Activated T-helper 1 cell treated with anti-CD3 and anti-CD28 coated beads, Interleukin-12 subunit alpha, Interleukin-12 subunit beta, Interleukin-2, Interleukin-4 antibody, amounts not matched to agents 30 ng/mL and 10 ng/mL and 1 ng/mL, durations not matched to agents 14 hours and 24 hours and 36 hours (primary cell): ENCODE measurements at places on chromosomes 5 and 9. TPM values are rescaled to one million over a fixed set of nuclear protein-coding genes. Genes with fewer than 3 reads are reported as not detected.

- no peak for DNase-seq
Observed at GRCh38 chr5:65156933-65157332, 324.8 kb downstream of the ADAMTS6 start.

DNA sequence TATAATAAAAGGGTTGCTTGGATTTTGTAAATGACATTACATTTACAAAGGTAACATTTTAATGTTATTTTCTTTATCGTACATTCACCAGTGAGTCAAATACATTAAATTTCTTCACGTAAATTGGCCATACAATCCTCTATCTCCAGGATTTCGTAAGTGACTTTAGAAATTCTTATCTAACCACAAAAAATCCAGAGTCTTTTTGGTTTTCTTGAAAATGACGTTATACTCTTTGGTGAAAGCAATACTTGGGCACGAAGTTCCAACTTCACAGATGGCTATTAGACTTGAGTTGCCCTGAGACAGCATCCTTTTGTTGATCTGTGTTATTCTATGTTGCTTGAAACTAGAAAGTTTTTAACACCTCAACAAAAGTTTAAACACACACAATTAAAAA lies 87.4 kb upstream of the CDH10 start:
- no peak for DNase-seq

DNA sequence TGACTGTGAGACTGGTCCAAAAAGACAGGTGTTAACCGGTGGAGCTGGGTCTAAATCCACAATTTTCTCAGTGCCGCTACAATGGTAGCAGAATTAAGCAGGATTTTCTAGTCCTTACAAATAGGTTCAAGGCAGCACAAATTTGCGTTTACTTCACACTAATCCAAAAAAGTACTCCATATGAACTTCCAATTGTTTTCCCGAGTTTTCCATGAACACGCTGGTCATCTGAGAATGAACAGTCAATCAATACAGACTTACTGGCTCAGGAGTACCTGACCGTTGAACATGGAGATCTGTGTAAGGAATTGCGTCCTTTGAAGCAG lies 709 bp downstream of the SLC35D2 start:
- no peak for DNase-seq

- no peak for DNase-seq
Observed at GRCh38 chr9:69535286-69535832, 136.8 kb downstream of the APBA1 start.

DNA sequence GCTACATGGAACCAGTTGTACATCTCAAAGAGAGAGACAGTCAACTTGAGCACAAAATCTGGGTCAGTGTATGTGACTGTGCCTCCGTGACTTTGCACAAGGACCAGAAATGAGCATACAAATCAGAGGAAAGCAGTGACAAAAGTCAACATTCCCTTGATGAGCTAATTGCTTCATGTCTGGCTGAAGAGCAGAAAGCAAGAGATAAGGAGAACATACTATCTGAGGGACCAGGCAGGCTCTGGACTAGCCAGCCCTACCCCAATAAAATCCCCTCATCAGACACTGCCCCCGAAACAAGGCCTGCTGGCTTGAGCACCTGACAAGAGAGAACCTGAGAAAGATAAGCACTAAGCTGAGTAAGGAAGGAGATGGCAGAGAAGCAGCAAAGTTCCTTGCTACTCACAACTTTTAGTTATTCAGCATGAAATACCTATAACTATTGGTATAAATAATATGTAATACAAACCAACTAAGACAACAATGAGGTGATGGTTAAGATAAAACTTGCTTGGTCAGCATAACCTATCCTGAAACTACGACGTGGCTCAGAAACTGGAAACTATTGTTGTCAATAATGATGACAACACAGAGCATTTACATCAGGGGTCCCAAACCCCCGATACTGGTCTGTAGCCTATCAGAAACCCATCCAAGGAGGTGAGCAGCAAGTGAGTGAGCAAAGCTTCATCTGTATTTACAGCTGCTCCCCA lies 9.5 kb downstream of the SIL1 start:
- DNase-seq = no peak

GRCh38 chr9:137524161-137524980 lies 25.8 kb downstream of the PNPLA7 start:
- no peak for DNase-seq

Gene SHROOM1
- 6.5 and 8.3 TPM in 2 replicates for total RNA-seq

Gene GPSM1
- total RNA-seq = 18.3 and 19.1 TPM in 2 replicates

Gene NOXA1
- 0.49 and 0.54 TPM in 2 replicates for total RNA-seq

Gene SHOC1
- not detected in 2 replicates for total RNA-seq

Gene SPATA31E1
- total RNA-seq = not detected in 2 replicates

Gene PLEKHG4B
- not detected in 2 replicates for total RNA-seq

Gene ELOVL7
- total RNA-seq = 0.34 and 0.49 TPM in 2 replicates
